ENCODE measurements at places on chromosomes 4 and X. TPM values are rescaled to one million over a fixed set of nuclear protein-coding genes. Genes with fewer than 3 reads are reported as not detected.

The RHOH gene
- total RNA-seq, result 98.6 TPM

The XAGE2 gene
- not detected for total RNA-seq

The ADH7 gene
- total RNA-seq, result not detected

The TLR2 gene
- 1.3 TPM for total RNA-seq

The FGFBP2 gene
- 0.51 TPM for total RNA-seq

The GLUD2 gene
- 1.3 TPM for total RNA-seq

- peaks cover 12% of the 10 kb centered on the region for H3K4me1 ChIP-seq
- no peaks in the 10 kb centered on the region for H3K27me3 ChIP-seq
- no peak overlapping the region for H3K4me3 ChIP-seq
- H3K36me3 ChIP-seq, result no peaks in the 10 kb centered on the region
- no peak overlapping the region for H3K27ac ChIP-seq
Measured at GRCh38 chrX:50165727-50166126, 35.1 kb downstream of the AKAP4 start.

DNA sequence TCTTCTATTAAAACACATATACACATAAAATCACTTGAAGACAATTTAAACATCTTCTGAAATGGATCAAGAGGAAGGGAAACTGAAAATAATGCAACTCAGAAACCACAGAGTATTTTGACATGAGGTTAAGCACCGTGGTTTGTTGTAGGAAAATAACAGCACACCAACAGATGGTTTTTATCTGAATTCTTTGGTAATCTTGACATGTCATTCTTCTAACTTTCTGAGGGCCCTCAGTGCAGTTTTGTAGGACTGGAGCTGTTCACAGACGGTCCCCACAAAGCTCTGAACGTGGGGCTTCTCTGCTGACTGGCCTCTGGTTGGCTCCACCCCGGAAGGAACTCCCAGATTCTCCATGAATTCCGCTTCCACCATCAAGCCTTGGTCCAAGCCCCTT is 16.0 kb upstream of the TLR8 start:
- H3K36me3 ChIP-seq, result no peaks in the 10 kb centered on the region
- H3K27ac ChIP-seq, result no peak overlapping the region
- peaks cover 18% of the 10 kb centered on the region for H3K4me1 ChIP-seq
- no peak for DNase-seq
- no peak overlapping the region for H3K4me3 ChIP-seq

GRCh38 chr4:86060341-86060740 is 299.5 kb downstream of the MAPK10 start:
- H3K4me3 ChIP-seq, result no peak overlapping the region
- no peaks in the 10 kb centered on the region for H3K36me3 ChIP-seq
- no peak overlapping the region for H3K27ac ChIP-seq

DNA sequence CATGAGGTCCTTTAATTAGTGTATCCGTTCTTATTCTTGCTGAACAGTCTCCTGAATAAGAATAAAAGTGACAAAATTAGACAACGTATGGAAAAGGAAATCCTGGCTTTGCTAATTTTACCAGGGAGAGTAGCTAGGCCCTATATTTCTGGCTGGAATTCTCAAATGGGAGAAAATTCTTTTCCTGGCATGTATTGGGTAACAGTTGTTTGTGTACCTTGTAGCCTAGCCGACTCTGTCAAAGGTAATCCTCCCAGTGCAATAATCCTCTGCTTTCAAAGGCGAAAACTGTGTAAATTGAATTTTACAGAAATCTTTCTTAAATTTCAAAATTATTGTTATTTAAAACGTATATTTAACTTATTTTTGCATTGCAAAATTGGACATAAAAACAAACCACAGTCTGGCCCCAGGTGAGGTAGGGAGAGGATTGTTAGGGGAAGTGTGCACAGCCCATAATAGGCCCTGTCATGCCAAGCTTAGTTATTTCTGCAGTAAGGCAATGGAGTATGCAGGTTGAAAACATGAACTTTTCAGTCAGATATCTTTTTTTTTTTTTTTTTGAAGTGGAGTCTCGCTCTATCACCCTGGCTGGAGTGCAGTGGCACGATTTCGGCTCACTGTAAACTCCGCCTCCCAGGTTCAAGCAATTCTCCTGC is 18.9 kb upstream of the TENM3 start:
- DNase-seq, result no peak
- no peaks in the 10 kb centered on the region for H3K27me3 ChIP-seq
- no peak overlapping the region for H3K4me3 ChIP-seq
- no peak overlapping the region for H3K27ac ChIP-seq
- no peaks in the 10 kb centered on the region for H3K4me1 ChIP-seq
- H3K36me3 ChIP-seq, result no peaks in the 10 kb centered on the region

DNA sequence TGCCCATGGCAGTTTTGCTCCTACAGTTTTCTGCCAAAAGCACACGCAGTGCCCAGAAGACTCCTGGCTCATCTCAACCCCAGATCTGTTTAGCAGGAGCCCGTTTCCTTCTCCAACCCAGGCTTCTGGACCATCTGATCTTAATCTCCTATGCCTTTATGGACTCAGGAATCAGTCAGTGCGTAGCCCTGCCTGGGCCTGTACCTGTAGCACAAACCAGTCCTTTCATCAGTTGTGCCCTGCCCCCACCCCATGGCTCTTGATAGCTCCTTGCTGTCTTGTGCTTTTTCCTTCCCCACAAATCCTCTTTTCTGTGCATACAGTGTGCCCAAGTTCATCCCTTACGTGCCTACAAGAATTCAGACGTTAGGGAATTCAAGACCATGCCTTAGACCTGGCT is 1.5 kb downstream of the ZNF718 start:
- H3K27ac ChIP-seq, result peak overlapping the region; percentile 98
- peaks cover 42% of the 10 kb centered on the region for H3K36me3 ChIP-seq
- H3K4me3 ChIP-seq, result peak overlapping the region; percentile 96
- peaks cover 26% of the 10 kb centered on the region for H3K4me1 ChIP-seq
- DNase-seq, result peak; percentile 17

DNA sequence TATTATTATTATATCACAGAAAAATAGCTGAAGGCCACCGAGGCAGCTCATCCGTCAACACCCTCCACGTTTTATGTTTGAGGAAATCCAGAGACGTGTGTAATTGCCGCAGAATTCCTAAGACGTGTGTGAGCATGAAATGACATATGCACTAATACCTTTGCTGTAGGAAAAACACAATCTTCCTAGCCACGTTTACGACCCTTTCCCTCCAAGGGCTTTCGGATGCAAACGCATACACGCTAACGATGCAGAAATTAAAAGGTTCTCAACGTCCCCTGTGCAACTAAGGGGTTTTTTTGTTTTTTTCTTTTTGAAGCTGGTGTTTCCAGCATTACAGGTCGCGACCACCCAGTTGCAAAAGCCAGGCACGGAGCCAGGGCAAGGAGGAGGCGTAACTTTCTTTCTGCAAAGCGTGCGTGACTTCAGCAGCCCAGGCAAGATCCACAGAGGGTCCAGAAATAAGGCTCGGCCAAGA is 33.8 kb downstream of the CRLF2 start:
- no peak overlapping the region for H3K4me3 ChIP-seq
- H3K27me3 ChIP-seq, result no peaks in the 10 kb centered on the region
- DNase-seq, result peak; percentile 34
- no peaks in the 10 kb centered on the region for H3K36me3 ChIP-seq
- no peaks in the 10 kb centered on the region for H3K4me1 ChIP-seq
- H3K27ac ChIP-seq, result peak overlapping the region; percentile 19

GRCh38 chr4:149884529-149885181 is 69.0 kb upstream of the IQCM start:
- peaks cover 4% of the 10 kb centered on the region for H3K27me3 ChIP-seq
- DNase-seq, result no peak
- no peaks in the 10 kb centered on the region for H3K36me3 ChIP-seq
- H3K4me1 ChIP-seq, result no peaks in the 10 kb centered on the region

DNA sequence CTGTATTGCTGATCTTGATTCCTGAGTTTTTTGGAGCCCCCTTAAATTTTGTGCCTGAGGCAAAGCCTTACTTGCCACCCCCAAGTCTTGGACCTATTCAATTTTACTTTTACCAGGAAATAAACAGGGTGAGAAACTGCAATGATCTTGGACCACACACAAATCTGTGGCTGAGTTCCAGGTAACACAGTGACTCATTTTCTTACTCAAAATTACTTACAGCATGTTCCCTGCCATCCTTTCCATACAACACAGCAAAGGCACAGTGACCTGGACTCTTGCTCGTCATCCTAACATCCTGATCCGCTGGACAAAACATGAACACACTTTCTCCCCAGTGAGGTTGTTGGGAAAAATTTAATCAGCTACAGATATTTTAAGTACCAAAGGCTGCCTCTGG is 60.7 kb upstream of the S100G start:
- no peak for DNase-seq
- no peak overlapping the region for H3K4me3 ChIP-seq
- H3K36me3 ChIP-seq, result peaks cover 7% of the 10 kb centered on the region
- H3K4me1 ChIP-seq, result peaks cover 17% of the 10 kb centered on the region

DNA sequence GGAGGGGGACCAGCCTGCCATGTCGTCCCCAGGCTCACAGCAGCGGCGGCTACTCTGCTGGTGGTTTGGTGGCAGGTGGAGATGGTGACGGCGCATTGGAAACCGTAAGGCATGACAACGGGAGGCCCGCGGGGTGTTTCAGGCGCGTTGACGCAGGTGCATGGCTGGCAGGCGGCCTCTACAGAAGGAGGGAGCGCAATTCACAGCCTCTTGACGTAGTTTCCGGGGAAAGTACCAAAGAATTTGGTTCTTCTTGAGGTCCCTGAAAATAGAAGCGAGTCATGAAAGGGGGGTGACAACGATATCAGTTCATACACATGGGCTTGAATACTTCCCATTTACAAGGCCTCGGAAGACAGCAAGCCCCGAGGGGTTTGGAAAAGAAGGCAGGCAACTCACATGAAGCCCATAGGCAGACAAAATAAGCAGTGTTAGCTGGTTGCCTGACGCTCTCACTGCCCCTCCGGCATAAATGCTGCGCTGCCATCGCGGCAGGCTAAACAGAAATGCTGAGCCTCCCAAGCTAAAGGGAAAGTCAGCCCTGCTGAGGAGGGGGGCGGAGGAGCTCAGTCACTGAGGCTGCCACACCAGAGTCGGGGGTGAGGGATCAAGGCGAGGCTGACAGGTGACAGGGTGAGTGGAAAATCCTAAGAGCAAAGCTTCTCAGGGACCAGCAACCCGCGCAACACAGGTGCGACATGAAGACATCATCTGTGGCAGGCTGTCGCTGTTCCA is 52.3 kb upstream of the PDLIM3 start:
- H3K4me3 ChIP-seq, result peak overlapping the region; percentile 34
- H3K4me1 ChIP-seq, result peaks cover 16% of the 10 kb centered on the region
- H3K36me3 ChIP-seq, result no peaks in the 10 kb centered on the region
- peak overlapping the region; percentile 40 for H3K27ac ChIP-seq

- no peaks in the 10 kb centered on the region for H3K36me3 ChIP-seq
- H3K27ac ChIP-seq, result peak overlapping the region; percentile 49
- peak; percentile 53 for DNase-seq
- peaks cover 3% of the 10 kb centered on the region for H3K27me3 ChIP-seq
- H3K4me1 ChIP-seq, result peaks cover 17% of the 10 kb centered on the region
- H3K4me3 ChIP-seq, result no peak overlapping the region
Measured at GRCh38 chrX:45515262-45516215, 314.9 kb upstream of the DIPK2B start.

DNA sequence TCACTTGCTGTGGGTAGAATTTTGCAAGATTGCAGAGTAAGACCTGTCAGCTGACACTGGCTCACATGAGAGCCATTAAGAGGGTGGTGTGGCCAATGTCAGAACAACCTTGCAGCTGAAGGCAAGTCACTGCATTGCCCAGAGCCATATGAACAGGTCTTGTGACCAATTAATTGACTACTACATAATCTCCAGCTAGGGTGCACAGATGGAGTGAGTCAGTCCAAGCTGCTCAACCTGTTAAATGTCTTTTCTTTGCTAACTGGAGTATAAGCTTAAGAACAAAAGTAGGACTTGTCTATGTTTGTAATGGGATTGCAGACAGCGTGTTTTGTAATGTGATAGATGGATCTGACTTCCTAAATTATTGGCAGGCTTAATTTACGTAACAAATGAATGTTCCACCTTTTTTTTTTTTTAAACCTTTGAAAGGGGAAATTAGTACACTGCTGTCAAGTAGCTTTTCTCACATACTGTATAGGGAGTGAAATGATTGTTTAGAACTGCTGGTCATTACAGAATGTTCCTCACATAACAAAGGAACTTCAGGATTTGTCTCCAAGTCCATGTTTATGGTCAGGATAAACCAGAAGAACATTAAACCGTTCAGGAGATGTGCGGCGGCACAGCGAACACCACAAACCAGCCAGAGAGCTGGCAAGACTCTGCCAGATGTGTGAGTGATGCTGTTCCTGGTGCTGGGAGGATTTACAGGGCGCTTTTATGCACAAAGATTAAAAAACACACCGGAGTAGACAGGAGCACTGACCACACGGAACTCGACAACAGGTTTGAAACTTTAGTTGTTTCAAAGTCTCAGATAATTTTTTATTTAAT is 37.0 kb downstream of the FNIP2 start:
- no peak overlapping the region for H3K4me3 ChIP-seq
- H3K36me3 ChIP-seq, result no peaks in the 10 kb centered on the region
- no peaks in the 10 kb centered on the region for H3K27me3 ChIP-seq
- H3K27ac ChIP-seq, result no peak overlapping the region
- peaks cover 33% of the 10 kb centered on the region for H3K4me1 ChIP-seq

DNA sequence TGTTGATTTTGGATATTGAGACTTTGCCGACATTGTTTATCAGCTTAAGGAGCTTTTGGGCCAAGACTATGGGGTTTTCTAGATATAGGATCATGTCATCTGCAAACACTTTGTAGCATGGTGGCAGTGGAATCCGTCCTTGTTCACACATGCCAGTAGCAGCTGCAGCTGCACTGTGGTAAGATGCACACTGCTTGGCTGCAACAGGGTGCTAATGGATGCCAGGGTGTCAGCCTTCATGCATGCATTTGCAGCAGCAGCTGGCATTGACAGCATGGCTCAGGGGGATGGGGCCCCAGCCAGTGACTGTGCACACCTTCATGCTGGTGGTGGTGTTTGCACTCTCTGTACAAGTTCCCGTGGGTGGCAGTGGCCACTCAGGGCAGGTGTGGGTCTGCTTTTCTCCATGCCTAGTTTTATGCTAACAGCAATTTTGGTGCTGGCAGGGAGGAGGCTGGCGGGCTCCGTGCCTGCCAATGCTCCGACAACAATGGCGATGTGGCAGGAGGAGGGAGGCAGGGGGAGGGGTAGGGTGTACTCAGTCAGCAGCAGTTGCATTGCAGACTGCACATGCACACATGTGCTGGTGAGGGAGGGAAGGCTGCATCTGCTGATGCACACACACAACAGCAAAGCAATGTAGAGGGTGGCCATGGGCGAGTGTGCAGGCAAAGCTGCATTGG is 37.5 kb downstream of the BEX3 start:
- H3K27ac ChIP-seq, result no peak overlapping the region
- H3K4me1 ChIP-seq, result peaks cover 11% of the 10 kb centered on the region
- H3K36me3 ChIP-seq, result peaks cover 5% of the 10 kb centered on the region
- no peak for DNase-seq

All from activated CD4-positive, alpha-beta memory T cell treated with anti-CD3 and anti-CD28 coated beads for 36 hours (primary cell).